ENCODE measurements at places on chromosomes 13 and 19. TPM values are rescaled to one million over a fixed set of nuclear protein-coding genes. Genes with fewer than 3 reads are reported as not detected.

DNA sequence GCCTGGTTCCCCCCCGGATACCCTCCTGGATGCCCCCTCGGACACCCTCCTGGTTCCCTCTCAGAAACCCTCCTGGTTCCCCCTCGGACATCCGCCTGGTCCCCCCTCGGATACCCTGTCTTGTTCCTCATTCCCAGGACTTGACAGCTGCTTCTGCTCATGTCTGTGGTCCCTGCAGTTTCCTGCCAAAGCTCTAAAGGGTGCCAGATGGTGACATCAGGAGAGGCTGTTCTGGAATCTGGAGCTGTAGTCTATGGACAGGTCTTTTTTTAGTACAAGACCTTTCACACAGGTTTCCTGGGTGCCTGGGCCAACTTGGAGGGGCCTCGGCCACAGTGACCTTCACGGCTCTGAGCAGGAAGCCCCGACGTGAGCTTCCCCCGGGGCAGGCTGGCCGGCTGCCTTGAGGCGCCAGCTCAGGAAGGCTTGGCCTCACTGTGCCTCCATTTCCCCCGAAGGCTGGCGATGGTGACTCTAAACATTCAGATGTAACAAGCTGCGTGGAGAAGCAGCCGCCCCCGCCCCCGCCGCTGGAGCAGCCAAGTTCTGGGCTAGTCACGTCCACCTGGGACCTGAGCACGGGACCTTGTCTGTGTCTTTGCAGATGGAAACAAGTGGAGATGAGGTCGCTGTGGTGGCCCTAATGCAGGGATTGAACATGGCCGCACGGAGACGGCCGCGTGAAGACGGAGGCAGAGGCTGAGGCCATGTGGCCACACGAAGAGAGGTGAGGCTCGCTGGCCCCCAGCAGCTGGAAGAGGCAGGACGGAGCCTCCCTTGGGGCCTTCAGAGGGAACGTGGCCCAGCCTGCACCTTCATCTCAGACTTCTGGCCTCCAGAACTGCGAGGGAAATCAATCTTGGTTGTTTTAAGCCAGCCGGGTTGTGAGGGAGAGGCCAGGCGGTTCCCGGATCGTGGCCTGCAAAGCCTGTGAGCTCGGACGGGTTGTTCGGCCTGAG, 12.7 kb downstream of the SGTA start:
- DNase-seq = peak; percentile 70

Gene ZNF230
- 6.0 TPM for total RNA-seq

GRCh38 chr13:74184283-74184682, 50.1 kb upstream of the KLF12 start:
- no peak for DNase-seq

Gene ANKRD24
- 0.63 TPM for total RNA-seq

GRCh38 chr13:106042996-106043581, 492.4 kb downstream of the EFNB2 start:
- DNase-seq = no peak

Gene LYPD5
- total RNA-seq = 1.9 TPM

Gene FGF9
- 0.62 TPM for total RNA-seq

GRCh38 chr13:107119989-107120881, 552.3 kb upstream of the ARGLU1 start:
- no peak for DNase-seq

DNA sequence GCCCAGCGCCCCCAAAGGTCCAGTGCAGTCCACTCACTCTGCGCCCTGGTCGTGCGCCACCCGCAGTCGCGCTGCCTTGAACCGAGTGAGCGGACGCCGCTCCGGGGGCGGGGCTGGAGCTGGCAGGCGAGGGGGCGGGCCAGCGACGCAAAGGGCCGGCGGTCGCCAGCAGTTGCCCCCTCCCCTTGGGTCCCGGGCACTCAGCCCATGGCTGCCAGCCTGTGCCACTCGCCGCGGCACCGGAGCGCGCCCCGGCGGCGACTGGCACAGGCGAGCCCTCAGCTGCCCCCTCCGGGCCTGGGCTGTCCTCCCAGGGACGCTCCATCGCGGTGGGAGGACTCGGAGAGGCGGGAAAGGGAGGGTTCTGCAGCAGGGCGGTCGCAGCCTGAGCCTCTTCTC, at the start of gene S1PR5:
S1PR5 (minus strand) TSS at position 87 of the 399 bp plus-strand sequence. CDS start 2,436 bp downstream, outside the sequence.
- DNase-seq = peak; percentile 58

Gene PSG7
- total RNA-seq = not detected

DNA sequence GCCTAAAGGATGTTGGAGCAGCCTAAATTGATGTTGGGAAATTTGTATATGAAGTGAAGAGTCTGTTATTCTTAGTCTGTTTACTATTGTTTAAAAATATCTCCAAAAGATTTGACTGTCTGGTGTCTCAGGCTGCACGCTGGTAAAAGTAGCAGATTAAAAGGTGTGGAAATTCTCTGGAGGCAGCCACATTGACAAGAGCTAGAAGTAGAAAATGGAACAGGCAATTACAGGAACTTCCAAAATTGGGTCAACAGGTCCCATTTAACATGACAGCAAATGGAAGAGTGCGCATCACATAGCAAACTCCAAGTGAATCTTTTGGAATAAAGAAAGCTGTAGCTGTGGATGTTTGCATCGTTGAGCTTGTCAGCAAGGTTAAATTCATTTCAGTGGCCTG, 138.3 kb downstream of the MTUS2 start:
- DNase-seq = no peak

DNA sequence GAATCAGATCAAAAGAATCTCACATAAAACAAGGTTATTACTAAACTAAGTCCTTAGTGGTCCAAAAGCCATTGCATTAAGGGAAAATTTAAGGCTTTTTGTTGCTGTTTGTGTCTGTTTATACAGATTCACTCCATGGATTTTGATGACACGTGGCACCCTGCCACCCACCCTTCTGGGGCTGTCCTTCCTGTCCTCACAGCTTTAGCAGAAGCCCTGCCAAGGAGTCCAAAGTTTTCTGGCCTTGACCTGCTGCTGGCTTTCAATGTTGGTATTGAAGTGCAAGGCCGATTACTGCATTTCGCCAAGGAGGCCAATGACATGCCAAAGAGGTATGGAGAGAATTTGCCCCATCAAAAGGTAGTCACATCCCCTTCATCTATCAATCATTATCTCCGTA, 6.9 kb downstream of the ACOD1 start:
- DNase-seq = no peak

- no peak for DNase-seq
Observed at GRCh38 chr13:112859817-112860190, 109.2 kb upstream of the MCF2L start.

GRCh38 chr13:112194167-112194530, 127.2 kb downstream of the SOX1 start:
- DNase-seq = peak; percentile 62

GRCh38 chr13:39037410-39037879, 444 bp downstream of the PROSER1 start:
- DNase-seq = no peak

DNA sequence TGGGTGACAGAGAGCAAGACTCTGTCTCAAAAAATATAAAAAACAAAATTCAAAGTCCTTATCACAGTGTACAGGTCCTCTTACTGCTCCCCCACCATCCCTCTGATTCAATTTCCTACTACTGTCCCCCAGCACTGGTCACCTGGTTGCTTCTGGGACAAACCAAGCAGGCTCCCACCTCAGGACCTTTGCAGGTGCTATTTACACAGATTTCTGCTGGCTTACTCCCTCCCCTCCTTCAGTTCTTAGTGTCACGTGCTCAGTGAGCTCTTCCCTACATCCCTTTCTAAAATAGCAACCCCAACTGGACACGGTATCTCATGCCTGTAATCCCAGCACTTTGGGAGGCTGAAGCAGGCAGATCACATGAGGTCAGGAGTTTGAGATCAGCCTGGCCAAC, 6.0 kb downstream of the IRF2BP1 start:
- no peak for DNase-seq

DNA sequence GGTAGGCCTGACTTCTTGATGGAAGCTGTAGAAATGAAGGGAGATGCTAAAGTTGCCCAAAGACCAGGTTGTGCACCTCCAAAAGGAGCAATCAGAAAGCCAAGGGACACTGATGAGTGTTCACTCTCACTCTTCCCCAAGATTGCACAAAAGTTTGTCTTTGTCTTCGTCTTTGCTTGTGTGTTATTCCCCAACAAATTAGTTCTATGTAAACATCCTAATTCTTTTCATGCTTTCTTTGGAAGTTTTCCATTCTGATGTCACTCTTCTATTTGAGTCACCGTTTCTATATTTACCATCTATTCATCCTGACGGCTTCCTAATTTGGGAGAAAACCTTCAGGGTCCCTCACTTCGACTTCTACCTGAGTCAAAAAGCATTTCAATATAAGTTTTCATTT, 3.7 kb upstream of the TMEM272 start:
- DNase-seq = no peak

DNA sequence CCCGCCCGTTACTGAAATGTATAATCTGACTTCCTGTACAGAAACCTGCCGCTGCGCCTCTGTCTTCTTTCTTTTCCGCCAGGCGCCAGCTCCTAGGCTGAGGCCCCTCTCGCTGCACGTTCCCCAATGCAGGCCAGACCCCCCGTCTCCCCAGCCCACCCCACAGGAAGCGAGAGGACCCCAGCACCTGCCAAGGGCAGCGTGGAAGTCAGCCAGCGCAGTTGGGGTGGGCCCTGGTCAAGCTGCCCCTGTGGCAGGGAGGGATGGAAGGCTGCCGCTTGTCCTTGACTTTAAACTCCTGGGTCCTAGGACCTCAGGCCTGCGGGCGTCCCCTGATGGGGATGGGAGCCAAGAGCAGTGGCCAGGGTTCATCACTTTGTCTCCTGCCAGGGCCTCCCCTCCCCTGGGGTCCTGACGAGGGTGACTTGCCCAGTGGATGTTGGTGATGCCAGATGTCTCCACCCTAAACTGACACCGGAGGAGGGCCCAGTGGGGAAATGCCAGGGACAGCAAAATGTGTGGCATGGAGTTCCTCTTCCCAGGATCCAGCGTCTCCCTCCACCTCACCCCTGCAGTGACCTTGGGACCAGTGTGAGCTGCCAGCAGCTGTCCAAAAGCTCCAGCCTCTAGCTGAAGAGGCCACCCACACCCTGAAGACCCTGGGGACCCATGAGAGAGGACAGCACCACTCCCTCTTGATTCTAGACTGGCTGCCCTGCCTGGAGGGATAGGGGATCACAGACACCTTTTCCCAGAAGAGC, 8.5 kb upstream of the MARCHF2 start:
- no peak for DNase-seq

DNA sequence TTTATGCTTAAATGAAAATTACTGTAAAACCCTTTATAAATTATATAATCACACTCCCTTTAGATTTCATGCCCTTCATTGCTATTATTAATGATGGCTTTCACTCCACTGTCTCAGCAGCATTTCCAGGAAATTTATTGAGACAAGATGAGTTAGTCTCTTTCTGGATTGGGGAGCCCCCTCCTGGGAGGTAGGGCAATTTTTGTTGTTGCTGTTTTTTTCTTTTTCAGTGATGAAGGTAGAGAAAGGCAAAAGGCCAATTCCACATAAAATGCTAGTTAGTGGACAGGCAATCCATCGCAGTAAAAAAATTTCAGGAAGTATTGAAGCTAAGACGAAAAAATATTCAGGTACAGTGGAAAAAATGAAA, 80.2 kb downstream of the TEX26 start:
- no peak for DNase-seq

- peak; percentile 87 for DNase-seq
Observed at GRCh38 chr19:1279782-1280341, 4.5 kb downstream of the FAM174C start.

- DNase-seq = no peak
Observed at GRCh38 chr13:73479856-73480255, 421.1 kb downstream of the KLF5 start.

GRCh38 chr13:30870049-30870884, 35.8 kb upstream of the MEDAG start:
- peak; percentile 92 for DNase-seq

DNA sequence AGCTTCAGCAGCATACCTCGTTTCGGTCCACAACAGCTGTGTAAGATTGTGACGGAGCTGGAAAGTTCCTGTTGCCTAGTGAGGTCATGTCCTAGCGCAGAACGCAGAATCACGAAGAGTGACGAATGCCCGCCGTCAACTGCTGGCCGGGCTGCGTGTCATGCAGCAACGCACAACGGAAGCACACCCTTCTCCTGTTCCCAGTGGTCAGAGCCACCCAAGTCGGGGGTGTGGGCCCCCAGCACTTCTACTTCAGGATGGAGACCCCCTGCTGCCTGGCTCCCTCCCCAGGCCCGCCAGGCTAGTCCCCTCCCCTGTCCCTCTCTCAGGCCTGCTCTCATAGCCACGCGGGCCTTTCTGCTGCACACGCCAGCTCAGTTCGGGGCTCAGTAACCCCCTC, 25.9 kb downstream of the C2CD4C start:
- peak; percentile 17 for DNase-seq

DNA sequence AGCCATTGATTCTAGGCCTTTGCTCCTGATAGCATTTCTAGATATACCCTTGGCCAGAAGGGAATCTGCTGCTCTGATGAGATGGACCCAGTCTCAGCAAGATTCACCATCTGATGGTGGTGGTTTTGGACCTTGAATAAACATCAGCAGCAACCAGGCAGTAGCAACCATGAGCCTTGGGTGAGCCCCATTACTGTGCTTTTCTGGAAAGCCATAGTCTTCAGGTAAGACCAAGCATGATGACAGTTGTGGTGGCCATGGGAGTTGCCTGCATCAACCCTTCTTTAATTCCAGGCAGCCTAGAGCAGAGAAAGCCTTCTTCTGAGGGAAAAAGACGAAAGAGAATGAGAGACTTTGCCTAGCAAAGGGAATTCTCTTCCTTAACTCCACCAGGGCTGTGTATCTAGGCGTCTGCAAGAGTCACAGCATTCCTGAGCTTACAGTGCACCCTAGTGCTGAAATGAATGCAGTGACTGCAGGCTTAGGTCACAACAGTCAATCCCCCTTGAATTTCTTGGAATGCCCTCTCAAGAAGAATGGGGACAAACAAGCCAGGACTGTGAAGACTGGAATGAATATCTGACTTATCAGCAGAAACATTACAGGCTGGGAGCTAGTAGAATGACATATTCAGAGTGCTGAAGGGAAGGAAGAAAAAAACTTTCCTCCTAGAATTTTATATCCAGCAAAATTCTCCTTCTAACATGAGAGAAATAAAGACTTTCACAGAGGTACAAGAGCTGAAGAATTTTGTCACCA, 942.4 kb upstream of the PCDH20 start:
- no peak for DNase-seq

GRCh38 chr13:28650284-28650683, 8.6 kb upstream of the POMP start:
- DNase-seq = no peak

DNA sequence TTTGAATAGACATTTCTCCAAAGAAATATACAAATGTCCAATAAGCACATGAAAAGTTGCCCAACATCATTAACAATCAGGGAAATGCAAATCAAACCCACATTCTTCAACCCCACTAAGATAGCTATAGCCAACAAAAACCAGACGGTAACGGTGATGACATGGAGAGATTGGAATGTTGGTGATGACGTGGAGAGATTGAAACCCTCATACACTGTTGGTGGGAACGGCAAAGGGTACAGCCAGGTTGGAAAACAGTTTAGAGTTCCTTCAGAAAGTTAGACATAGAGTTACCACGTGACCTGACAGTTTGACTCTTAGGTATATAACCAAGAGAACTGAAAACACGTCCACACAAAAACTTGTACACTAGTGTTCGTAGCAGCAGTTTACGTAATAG, 48.1 kb downstream of the TNFRSF19 start:
- no peak for DNase-seq

- no peak for DNase-seq
Observed at GRCh38 chr19:22608441-22608840, 25.7 kb upstream of the ZNF492 start.

- DNase-seq = no peak
Observed at GRCh38 chr13:102237230-102237629, 164.6 kb downstream of the FGF14 start.

Gene ZNF570
- 8.8 TPM for total RNA-seq
